Tibial artery (tissue), 4 donors: ENCODE measurements at places on chromosomes 6 and 20.

GRCh38 chr6:134640229-134640628, 309.7 kb downstream of the ALDH8A1 start:
- no peak overlapping the region for H3K4me3 ChIP-seq
- no peaks in the 10 kb centered on the region for H3K36me3 ChIP-seq
- no peaks in the 10 kb centered on the region for H3K4me1 ChIP-seq

- no peaks in the 10 kb centered on the region for H3K27me3 ChIP-seq
- DNase-seq: no peak
- H3K36me3 ChIP-seq: no peaks in the 10 kb centered on the region
- no peak overlapping the region for H3K4me3 ChIP-seq
- no peak overlapping the region for H3K27ac ChIP-seq
Observed at GRCh38 chr20:9329355-9330101, 184.9 kb upstream of the LAMP5 start.

DNA sequence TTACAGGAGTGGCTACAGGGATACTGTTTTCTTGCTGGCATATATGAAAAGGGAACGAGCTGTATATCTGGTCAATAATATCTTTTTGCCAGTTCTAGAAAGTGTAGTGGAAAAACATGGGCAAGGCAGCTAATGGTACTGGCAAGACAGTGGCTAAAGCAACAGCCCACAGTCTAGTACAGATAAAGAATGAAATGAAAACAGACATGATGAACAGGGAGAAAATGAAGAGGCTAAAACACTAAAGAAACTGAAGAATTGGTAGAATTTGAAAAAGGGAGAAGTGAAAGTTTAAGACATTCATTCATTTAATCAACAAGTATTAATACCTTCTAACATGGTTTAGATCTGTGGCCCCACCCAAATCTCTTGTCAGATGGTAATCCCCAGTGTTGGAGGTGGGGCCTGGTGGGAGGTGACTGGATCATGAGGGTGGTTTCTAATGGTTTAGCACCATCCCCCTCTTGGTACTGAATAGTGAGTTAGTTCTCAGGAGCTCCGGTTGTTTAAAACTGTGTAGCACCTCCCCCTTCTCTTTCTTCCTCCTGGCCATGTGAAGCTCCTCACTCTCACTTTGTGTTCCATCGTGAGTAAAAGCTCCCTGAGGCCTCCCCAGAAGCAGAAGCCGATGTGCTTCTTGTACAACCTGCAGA, 18.1 kb downstream of the FAM184A start:
- H3K27ac ChIP-seq: no peak overlapping the region
- H3K27me3 ChIP-seq: no peaks in the 10 kb centered on the region
- H3K4me3 ChIP-seq: no peak overlapping the region
- no peaks in the 10 kb centered on the region for H3K36me3 ChIP-seq
- no peak for DNase-seq

DNA sequence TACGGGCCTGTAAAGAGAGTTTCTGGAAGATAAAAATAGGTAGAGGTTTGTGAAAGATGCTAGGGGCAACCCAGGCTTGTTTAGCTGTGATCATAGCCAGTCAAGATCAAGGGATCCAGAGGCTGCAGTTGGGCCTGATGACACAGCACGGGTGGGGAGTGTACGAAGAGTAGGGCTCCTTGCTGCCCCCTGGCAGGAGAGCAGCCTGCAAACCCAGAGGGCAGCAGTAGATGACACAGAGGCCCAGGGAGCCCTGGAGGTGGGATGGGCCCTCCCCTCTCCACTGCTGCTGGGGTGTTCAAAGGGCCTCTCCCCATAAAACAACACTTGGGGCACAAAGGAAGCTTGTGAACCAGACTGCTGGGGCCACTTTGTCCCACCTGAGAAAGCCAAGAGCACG, 47.2 kb downstream of the VEGFA start:
- H3K27me3 ChIP-seq: no peaks in the 10 kb centered on the region
- H3K27ac ChIP-seq: no peak overlapping the region
- DNase-seq: no peak
- no peaks in the 10 kb centered on the region for H3K36me3 ChIP-seq

- H3K27me3 ChIP-seq: no peaks in the 10 kb centered on the region
- no peak overlapping the region for H3K4me3 ChIP-seq
- H3K27ac ChIP-seq: peak overlapping the region; percentile 62
- DNase-seq: no peak
- H3K4me1 ChIP-seq: peaks cover 74% of the 10 kb centered on the region
Observed at GRCh38 chr6:152273638-152274037, 363.5 kb downstream of the SYNE1 start.

DNA sequence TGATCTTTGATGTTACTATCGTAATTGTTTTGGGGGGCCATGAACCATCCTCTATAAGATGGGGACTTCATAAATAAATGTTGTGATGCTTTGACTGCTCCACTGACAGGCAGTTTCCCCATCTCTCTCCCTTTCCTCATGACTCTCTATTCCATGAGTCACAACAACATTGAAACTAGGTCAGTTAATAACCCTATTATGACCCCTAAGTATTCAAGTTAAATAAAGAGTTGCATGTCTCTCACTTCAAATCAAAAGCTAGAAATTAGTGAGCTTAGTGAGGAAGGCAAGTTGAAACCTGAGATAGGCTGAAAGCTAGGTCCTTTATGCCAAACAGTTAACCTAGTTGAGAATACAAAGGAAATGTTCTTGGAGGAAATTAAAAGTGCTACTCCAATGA, 491.0 kb downstream of the HAO1 start:
- H3K27me3 ChIP-seq: no peaks in the 10 kb centered on the region
- DNase-seq: no peak
- H3K4me1 ChIP-seq: no peaks in the 10 kb centered on the region
- H3K36me3 ChIP-seq: no peaks in the 10 kb centered on the region

DNA sequence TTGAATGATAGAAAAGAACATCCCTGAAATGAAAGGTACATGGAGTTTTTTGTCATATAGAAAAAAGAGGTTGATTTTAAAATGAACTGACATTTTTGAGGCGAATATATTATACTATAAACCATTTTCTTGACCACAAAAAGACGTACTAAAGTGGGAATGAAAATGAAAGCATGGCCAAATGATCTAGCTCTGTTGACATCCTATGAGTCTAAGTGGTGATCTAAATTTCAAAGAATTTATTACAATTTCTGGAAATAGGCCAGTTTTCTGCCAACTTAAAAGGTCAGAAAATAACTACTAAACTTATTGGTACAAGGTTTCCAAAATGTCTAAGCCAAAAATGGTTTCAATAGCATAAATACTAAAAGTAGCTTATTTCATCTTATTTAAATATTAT, 536.8 kb downstream of the EYS start:
- no peak overlapping the region for H3K27ac ChIP-seq
- no peak overlapping the region for H3K4me3 ChIP-seq
- DNase-seq: no peak
- H3K4me1 ChIP-seq: no peaks in the 10 kb centered on the region

- DNase-seq: peak; percentile 27
- peaks cover 17% of the 10 kb centered on the region for H3K4me1 ChIP-seq
- no peaks in the 10 kb centered on the region for H3K27me3 ChIP-seq
- H3K36me3 ChIP-seq: no peaks in the 10 kb centered on the region
Observed at GRCh38 chr20:44532259-44532980, 10.6 kb upstream of the SERINC3 start.

DNA sequence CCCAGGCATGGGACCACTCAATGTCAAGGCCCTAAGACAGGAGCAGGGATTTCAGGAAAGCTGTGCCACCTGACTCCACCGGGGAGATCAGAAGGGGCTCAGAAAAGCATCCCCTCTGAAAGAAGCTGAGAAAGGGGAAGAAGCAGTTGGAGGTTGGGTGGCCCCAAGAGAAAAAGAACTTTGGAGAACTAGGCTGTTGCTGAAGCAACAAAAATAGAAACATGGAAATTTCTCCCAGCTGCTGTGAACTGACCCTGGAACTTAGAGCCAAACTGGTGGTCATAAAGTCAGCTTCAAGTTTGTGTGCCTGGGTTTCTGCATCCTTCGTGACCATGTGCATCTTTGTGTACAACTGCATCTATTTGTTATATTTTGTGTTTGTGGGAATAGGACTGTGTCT, 534.5 kb downstream of the MAFB start:
- no peaks in the 10 kb centered on the region for H3K4me1 ChIP-seq
- no peak for DNase-seq
- H3K27me3 ChIP-seq: no peaks in the 10 kb centered on the region

DNA sequence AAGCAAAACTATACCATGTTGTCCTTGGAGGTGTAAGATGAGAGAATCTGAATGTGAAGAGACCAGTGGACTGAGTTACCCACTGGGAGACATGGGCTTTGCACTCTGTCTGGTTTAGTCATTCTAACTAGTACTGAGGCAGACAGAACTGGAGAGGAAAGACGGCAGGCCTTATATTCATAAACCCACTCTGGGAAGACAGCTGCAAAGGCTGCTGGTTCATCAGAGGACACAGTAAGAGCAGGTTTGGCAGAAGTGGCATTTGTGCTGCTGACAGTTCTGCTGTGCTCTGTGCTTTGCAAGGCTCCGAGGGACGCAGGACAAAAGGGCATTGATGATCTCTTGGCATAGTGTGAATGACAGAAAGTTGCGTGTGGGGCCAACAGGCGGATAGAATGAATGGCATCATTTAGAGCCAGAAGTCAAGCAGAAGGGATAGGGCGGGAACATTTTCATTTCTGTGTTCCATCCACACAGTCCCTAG, 142.3 kb upstream of the TENT5A start:
- no peaks in the 10 kb centered on the region for H3K27me3 ChIP-seq
- no peak overlapping the region for H3K4me3 ChIP-seq
- DNase-seq: no peak
- H3K36me3 ChIP-seq: no peaks in the 10 kb centered on the region

GRCh38 chr6:51060262-51060762, 241.6 kb downstream of the TFAP2B start:
- no peaks in the 10 kb centered on the region for H3K4me1 ChIP-seq
- H3K27ac ChIP-seq: no peak overlapping the region
- no peaks in the 10 kb centered on the region for H3K36me3 ChIP-seq
- no peaks in the 10 kb centered on the region for H3K27me3 ChIP-seq

GRCh38 chr6:16850681-16851026, 89.4 kb upstream of the ATXN1 start:
- no peaks in the 10 kb centered on the region for H3K36me3 ChIP-seq
- H3K27me3 ChIP-seq: no peaks in the 10 kb centered on the region
- H3K27ac ChIP-seq: no peak overlapping the region
- H3K4me3 ChIP-seq: no peak overlapping the region
- H3K4me1 ChIP-seq: no peaks in the 10 kb centered on the region

- H3K4me1 ChIP-seq: no peaks in the 10 kb centered on the region
- no peak overlapping the region for H3K27ac ChIP-seq
- no peaks in the 10 kb centered on the region for H3K27me3 ChIP-seq
- no peak for DNase-seq
Observed at GRCh38 chr20:21661488-21662055, 43.9 kb upstream of the PAX1 start.

DNA sequence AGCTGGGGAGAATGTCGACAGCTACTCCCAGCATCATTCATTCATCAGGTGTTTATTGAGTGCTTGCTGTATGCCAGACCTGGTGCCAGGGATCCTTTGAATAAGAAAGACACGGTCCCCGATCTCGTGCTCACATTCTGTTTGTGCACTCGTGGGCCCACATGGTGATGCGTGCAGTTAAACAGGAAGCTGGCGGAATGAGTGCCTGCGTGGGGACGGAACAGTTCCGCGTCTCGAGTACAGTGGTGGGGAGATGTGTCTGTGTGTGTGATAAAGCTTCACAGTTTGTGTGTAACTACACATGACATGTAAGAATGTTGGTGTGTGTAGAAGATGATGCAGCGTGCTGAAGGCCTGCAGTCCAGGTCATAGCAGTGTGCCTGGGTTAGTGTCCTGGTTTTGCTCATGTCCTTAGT, 6.5 kb downstream of the RBM38 start:
- H3K27me3 ChIP-seq: no peaks in the 10 kb centered on the region
- no peak overlapping the region for H3K27ac ChIP-seq
- no peak overlapping the region for H3K4me3 ChIP-seq
- peaks cover 33% of the 10 kb centered on the region for H3K36me3 ChIP-seq

DNA sequence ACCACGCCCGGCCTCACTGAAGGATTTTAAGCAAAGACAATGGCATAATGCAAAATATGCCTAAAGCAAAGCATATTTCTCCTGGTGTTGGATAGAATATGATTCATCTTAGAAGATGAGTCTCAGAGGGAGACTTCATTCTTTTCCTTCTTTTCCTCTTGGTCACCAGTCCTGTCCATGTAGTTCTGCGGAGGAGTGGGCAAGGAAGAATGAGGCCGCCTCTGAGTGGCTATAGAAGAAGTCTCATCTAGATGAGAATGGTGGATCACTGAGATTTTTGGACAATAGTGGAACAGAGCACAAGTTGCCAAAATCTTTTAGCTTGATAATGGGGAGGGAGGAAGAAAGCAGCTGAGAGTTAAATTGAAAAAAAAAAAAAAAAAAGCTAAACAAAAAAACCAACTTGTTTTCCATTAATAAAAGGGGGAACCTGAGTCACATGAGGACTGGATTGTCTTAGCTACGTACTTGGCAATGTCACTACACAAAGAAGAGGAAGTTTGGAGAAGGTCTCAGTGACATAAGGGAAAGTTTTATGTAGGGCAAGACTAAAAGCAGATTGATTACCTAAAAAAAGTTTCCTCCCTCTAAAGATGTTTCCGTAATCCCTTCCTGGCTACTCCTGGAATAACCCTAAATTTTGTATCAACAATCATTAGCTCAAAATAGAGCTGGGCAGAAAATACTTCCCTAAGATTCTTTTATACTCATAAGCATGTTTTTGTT, 6.0 kb downstream of the CD83 start:
- H3K4me1 ChIP-seq: no peaks in the 10 kb centered on the region
- no peaks in the 10 kb centered on the region for H3K36me3 ChIP-seq
- DNase-seq: no peak
- H3K27ac ChIP-seq: no peak overlapping the region

DNA sequence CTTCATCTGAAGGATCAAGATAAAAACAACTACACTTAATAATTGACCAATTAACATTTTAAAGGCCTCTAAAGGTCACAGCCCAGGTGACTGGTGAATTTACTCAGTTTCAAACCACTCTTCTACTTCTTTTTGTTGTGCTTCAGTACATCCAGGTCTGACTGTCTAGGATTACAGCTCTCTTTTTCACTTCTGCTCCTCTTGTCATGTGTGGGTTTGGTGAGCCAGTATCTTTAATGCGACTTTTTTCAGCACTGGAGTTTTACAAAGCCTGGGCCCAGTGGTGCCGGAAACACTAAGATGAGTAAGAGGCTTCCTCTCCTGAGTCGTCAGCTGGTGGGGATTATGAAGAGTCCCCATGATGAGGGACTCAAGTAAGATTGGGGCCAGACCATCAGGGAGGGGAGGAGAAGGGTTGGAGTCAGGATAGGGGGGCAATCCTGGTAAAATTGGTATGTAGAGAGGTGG, 27.0 kb downstream of the HECA start:
- peaks cover 9% of the 10 kb centered on the region for H3K36me3 ChIP-seq
- H3K4me3 ChIP-seq: no peak overlapping the region
- peaks cover 3% of the 10 kb centered on the region for H3K4me1 ChIP-seq
- no peaks in the 10 kb centered on the region for H3K27me3 ChIP-seq
- H3K27ac ChIP-seq: no peak overlapping the region

DNA sequence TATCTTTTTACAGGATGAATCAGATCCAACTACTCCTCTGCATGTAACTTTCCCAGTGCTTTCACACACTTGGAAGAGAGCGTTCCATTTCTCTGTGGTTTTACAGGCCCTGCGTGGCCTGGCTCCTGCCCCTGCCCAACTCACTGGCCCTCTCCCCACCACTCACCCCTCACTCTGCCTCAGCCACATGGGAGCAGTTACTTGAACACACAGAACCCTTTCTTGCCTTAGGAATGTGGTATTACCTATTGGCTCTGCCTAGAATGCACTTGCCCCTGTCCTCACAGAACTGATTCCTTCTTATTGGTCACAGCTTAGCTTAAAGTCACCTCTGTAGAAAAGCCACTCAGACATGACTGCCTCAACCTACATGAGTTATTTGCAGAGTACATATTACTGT, 108.4 kb downstream of the CRYBG1 start:
- no peak for DNase-seq
- H3K4me3 ChIP-seq: no peak overlapping the region
- no peaks in the 10 kb centered on the region for H3K36me3 ChIP-seq
- no peaks in the 10 kb centered on the region for H3K4me1 ChIP-seq
- H3K27me3 ChIP-seq: peaks cover 2% of the 10 kb centered on the region
- no peak overlapping the region for H3K27ac ChIP-seq
